ENCODE measurements at places on chromosomes 6 and 20.

GRCh38 chr20:35680452-35681183 is 15.9 kb upstream of the CPNE1 start:
- DNase-seq = no peak

DNA sequence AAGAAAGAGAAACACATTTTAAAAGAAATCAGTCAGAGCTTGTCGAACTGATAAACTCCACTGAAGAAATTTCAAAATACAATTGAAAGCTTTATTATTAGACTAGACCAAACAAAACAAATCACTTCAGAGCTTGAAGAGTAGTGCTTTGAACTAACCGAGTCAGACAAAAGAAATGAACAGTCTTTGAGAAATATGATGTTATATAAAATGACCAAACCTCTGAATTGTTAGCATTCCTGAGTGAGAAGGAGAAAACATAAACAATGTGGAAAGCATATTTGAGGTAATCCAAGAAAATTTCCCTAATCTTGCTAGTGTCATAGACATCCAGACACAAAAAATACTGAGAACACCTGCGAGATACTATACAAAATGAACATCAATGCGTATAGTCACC is 13.2 kb upstream of the CST4 start:
- DNase-seq = no peak

DNA sequence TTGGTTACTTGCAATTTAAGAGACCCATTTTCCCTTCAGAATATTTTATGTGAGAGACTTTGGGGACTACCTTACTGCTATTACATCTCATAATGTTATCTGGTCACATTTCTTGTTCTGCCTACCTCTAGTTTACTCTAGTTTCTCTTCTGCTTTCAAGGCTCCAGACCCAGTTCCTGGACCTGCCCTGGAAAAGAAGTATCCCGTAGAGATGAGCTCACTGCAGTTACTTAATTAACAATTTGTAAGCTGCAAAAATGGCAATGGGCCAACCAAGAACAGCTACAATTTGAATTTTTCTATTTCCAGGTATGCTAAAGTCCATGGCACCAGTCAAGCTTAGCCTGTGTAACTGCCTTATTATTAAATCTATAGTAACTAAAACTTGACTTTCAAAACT is 25.0 kb downstream of the TAB2 start:
- DNase-seq = no peak

GRCh38 chr20:37540001-37540400 is 12.3 kb upstream of the BLCAP start:
- no peak for DNase-seq

DNA sequence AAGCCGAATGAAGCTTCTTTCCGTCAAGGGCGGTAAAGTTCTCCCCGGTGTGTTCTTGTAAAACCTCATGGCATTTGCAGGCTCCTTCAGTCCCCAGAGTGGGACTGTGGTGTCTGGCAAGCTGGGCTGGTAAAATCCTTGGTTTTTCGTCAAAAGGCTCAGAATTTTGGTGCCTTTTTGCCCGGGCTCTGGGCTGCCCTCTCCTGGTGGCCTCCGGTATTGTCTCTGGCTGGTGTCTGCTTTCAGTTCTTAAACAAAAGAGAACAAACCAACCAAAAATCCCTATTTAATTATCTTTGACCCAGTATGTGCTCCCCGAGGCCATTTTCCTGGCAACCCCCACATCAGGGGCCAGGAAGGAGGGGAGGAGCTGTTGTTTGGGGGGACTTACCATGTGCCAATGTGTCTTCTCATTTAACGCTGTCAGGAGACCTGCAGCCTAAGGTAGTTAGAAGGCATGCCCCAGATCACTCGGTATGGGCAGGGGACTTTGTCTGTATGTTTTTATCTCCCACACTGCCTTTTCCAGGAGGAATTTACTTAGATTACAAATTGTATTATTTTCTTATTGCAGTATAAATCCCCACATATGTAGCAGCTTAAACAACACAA is 11.1 kb downstream of the CDH4 start:
- DNase-seq = no peak

DNA sequence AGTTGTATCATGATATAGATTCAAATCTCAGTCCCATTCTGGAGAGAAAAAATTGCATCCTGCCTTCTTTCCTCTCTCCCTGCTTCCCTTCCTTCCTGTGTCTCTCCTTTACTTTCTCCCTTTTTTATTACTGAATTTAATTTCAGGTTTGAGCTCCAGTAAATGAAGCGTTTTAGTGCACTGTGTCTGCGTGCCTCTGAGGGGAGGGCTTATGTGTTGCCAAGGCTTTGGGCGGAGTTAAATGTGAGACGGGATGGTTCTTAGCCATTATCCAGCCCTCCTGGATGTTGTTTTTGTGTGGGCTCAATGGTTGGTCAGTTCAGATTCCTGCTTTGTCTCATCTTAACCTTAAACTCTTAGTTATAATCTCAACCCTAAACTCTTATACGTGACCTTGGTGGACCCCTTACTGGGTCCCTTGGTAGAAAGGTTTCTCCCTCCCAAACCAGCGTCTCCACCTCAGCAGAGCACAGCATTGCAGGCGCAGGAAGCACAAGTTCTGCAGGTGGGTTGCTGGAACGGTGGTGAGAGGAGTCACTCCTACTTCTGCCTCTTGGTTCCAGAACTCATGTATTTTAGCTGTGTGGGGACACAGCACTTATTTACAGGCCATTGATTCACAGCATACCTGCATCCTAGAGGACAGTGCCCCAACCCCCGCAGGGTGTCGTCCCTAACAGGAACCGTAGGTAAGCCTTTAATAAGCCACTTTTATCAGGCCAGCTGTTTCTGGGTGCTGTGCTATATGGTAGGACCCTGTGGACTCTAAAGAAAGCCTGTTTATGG is 68.5 kb downstream of the DNAH8 start:
- DNase-seq = no peak

GRCh38 chr6:53044572-53044971 is 20.6 kb upstream of the FBXO9 start:
- DNase-seq = no peak

DNA sequence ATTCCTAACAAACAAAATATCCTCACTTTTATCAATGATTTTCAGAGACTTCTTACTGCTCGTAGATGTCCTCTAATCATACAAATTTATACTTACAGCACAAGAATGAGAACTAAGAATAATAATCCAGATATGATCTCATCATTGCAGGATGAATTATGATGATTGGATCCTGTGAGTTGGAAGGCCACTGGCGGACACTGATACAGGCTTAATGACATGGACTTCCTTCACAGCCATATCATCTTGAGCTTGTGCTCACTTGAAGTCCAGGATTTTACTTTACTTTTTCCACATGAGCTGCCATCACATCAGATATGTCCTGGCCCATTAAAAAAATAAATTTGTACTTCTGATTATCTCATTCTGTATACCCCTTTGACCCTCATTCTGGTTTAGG is 94.3 kb downstream of the NKAIN2 start:
- DNase-seq = no peak

DNA sequence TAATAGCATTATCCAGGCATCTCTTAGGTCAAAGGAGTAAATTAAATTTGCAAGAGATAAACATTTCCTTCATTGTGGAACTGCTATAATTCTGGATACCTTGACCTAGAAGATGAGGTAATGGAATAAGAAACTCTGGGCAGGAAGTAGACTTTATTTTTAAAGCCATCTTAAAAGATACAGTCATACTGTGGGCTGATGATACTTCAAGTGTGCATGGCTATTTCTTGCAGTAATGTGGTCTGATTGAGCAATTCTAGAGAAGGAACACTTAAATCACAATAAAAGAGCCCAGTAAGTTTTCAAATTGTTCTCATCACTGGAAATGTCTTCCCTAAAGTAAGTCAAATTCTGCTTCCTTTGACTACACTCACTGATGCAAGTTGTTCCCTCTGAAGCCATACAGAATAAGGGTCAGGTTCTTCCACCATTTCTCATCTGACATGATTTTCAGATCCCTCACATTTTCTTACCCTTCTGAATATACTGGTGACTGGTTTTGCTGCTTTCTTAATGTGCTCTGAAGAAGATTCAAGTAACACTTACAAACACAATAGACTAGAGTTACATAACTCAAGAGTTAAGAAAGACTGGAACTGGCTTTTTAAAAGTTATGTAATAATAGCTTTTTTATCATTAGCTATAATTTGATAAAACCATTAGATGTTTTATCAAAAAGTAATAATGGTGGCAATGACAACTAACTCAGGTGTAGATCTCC is 62.6 kb upstream of the TMEM244 start:
- DNase-seq = no peak

DNA sequence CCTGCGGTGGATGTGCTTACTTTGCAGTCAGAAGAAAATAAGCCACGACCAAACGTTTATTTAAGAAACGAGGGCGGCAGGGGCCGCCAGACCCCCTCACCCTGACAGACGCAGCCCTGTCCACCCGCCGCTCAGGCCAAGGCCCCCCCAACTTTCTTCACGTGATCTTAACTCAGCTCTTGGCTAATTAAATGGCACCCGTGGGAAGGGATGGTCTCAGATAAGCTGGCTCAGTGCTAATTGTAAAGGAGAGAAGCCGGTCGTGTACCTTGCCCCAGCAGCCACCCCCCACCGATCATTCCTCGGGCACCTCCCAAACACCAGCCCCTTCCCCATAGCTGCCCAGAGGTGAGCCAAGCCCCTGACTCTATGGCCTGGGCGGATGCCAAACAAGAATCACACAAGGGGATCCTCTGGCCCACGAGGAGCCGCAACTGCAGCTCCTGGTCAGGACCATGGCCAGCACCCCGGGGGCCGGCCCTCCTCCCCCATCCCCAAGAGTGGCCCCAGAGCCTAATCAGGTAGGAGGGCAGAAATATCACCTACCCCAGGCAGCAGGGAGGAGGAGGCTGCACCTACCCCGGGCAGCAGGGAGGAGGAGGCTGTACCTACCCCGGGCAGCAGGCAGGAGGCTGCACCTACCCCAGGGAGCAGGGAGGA is 11.2 kb downstream of the KCNQ2 start:
- no peak for DNase-seq

GRCh38 chr20:1472556-1473245 is 6.1 kb upstream of the NSFL1C start:
- DNase-seq = no peak

DNA sequence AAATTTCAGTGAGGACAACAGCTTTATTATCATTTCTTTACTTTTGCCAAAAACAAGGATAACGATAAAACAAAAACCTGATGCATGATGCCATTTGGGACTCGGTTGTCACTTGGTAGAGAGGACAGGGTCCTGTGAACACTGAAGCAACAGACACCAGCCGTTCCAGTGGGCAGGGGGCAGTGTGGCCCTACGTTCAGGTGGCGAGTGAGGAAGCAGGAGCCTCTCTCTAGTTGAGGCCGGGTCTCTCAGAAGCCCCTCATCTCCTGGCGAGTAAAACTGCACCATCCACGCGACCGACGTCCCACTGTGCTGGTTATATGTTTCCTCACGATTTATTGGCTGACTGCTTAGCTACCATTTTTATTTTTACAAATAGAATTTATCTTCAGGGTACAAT is 231.6 kb downstream of the THBS2 start:
- DNase-seq = no peak

- DNase-seq = no peak
Measured at GRCh38 chr20:42173440-42173839, 555.3 kb upstream of the CHD6 start.

DNA sequence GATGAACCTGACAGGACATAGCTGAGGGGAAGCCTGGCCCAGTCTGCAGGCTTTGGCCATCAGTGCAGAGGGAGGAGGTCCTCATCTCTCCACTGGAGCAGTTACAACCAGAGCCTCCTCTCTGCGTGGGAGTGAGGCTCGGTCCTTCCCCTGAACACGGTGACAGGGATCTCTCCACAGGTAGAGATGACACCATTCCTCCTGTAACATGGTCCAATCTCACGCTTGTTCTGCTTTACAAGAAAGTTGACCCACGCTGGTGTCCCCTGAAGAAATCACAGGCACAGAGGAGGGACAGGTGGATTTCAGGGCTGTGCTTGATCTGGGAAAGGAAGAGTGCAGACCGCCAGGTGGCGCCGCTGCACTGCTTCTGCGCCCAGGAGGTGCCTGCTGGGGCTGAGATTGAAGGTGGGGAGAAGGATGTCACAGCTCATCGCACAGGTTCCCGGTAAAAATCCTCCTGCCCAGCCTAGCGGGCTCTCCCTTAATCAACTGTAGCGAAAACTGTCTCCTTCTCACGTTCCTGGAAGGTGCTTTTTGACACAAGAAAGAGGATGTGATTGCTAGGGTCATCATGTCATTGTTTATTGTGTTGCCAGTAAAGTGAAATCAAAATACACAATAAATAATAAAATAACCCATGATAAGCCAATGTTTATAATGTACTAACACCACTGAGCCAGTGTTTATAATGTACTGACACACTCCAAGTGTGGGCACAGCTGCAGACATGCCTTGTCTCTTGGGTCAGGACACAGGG is 20.4 kb downstream of the HLA-G start:
- DNase-seq = peak; percentile 66

- no peak for DNase-seq
Measured at GRCh38 chr6:130935978-130936377, 108.8 kb downstream of the SMLR1 start.

DNA sequence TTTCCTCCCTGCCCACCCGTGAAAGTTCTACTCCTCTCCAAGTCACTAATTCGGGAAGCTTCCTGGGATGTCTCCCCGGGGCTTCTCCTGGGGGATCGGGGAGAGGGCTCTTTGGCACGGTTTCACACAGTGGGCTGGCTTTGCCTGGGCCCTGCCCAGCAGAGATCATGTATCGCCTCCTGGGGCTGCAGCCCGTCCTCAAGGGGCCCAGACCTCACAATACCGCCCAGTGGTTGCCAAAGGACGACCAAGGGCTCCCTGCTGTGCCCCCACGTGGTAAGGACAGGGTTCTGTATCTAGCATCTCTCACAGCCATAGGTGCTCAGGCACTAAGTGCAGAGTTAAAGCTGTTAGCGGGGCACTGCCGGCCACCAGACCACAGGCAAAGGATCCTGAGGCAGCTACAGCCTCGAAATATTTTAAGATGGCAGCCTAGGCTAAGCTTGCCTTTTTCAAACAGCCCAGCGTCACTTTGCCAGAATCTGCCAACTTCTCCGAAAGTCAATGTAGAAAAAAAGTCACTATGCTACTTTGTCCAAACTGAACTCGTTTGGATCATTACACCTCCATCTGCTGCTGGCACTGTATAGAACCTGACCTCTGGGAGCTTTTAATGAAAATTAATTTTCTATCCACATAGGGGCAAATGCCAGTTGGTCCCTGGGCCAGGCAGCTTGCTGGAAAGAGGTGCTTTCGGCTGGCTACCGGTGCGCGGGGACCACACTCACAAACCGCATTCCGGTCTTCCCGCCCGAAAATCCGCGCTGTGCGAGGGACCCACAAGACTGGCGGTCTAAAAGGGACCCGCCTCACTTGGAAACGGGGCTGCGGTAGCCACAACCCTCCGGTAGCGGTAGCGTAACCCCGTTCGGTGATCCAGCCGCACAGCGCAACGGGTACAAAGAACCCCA is 1.3 kb upstream of the NNAT start:
- no peak for DNase-seq

DNA sequence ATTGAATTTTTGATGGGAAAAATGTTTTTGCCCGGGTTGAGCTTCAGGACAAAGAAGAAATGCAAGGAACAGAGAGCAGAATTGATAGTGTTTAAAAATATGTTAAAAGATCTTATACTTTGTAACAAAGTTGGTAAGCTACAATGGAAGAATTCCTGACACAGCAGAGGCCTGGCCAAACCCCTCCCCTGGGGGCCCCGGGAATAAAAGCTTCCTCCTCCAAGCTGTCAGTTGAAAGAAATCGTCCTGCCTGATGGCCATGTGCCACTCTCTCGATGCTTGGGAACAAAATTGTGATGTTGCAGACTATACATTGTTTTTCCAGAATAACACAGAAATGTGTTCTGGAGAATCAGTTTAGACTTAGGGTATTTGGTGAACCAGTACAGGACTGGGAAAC is 14.2 kb upstream of the TOX2 start:
- DNase-seq = no peak

Data from activated naive CD4-positive, alpha-beta T cell (primary cell).